ENCODE measurements at places on chromosomes 3 and 15. TPM values are rescaled to one million over a fixed set of nuclear protein-coding genes. Genes with fewer than 3 reads are reported as not detected.

GRCh38 chr15:69194025-69194827 lies 33.8 kb downstream of the GLCE start:
- no peak for DNase-seq

DNA sequence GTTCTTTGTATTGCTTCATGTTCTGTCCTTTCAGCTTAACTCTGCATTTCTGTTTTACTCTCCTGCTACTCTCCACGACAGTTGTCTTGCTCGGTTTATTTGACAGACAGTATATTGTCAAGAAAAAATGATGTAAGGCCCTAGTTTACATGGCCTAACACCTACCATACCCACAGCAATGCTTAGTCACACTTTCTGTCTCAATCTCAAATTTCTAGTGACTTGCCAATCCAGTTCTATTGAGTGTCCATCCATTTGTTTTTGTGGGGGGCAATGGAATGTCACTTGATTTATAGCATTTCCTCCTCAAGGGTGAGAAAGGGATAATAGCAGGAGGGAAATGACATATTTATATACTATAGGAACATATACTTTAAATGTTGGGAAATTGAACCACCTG lies 676.2 kb downstream of the NAALADL2 start:
- DNase-seq: no peak

The SST gene
- not detected for total RNA-seq

The CLDN11 gene
- total RNA-seq: 33.7 TPM

The APBA2 gene
- 36.5 TPM for total RNA-seq

The LTK gene
- total RNA-seq: 0.69 TPM

The RASL12 gene
- not detected for total RNA-seq

The TMEM202 gene
- not detected for total RNA-seq

Measured in epithelial cell of proximal tubule (primary cell).